ENCODE measurements at places on chromosomes 1 and 21. TPM values are rescaled to one million over a fixed set of nuclear protein-coding genes. Genes with fewer than 3 reads are reported as not detected.

HNRNPR gene
- 130 TPM for total RNA-seq

CFHR1 gene
- not detected for total RNA-seq

KANK4 gene
- 0.50 TPM for total RNA-seq

RHD gene
- total RNA-seq = 0.69 TPM

FRRS1 gene
- total RNA-seq = 20.6 TPM

SPATA21 gene
- not detected for total RNA-seq

XKR8 gene
- total RNA-seq = 5.6 TPM

CACNA1S gene
- not detected for total RNA-seq

SUSD4 gene
- 6.9 TPM for total RNA-seq

CCDC190 gene
- not detected for total RNA-seq

DLGAP3 gene
- total RNA-seq = 0.36 TPM

GPR3 gene
- not detected for total RNA-seq

OR2L3 gene
- 0.17 TPM for total RNA-seq

FAM72A gene
- 6.1 TPM for total RNA-seq

DNA sequence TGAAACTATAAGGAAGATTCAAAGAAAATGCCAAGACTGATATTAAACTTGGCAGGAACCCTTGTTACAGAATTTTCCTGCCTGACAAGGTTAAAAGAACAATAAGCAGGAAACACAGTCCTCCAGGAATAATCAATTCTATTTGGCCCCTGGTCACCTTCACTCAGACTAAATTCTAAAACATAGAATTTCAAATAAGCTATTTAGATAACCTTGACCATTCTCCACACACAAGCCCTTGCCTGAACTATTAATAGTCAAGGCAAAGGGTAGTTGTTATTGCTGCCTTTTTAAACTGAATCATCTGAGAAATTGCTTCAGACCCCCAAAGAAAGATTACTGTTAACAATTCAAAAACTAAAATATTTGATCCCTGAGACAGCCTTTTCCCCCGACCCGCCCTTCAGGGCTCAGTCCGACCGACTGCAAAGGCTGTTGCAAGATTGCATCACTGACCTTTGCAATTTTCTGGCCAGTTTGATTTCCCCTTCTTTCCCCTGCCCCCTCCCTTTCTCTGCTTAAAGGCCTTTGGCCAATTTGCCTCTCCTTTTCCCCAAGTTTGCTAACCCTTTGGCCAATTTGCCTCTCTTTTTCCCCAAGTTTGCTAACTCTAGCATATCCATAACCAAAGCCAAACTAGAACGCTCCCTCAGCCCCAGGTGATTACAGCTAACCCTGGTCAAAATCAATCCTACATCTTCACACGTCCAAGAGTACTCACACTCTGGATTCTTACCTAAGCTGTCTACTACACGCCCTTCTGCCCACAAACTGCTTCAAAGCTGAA, 1.4 kb upstream of the G0S2 start:
- H3K4me3 ChIP-seq = peak overlapping the region; percentile 53
- H3K27me3 ChIP-seq = no peaks in the 10 kb centered on the region

DNA sequence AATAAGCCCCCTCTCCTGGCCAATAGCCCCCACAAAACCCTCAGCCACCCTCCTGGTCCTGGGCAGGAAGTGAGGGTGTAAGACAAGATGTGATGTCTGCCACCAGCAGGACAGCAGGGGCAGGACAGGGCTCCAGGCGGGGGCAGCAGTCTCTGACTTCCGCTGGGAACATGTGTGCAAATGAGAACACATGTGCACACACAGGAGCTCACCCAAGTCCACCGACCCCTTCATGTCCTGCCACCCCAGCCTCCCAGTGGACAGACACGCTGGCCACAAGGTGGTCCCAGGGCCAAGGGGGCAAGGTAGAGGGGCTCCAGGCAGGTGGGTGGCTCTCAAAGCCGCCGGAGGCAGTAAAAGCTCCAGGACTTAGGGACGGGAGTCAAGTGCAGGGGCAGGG, 60.1 kb downstream of the KCNAB2 start:
- DNase-seq = no peak
- no peak overlapping the region for H3K4me3 ChIP-seq
- H3K27me3 ChIP-seq = peaks cover 7% of the 10 kb centered on the region
- H3K36me3 ChIP-seq = no peaks in the 10 kb centered on the region
- no peaks in the 10 kb centered on the region for H3K4me1 ChIP-seq

DNA sequence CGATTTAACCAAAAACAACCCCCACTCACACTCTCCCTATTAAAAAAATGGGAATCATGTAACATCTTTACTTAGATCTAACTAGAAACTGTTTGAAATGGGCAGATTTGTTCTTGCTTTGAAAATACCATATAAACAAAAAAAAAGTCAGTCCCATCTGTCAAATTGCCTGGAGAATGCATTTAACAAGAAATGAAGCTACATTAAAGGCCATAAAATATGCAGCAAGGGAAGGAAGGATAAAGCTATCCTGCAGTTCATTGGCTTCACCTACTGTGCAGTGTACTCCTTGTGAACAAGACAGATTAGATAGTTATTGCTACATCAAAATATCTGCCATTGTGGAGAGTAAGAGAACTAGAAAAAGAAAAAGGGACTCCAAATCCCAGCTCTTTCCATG, 160.5 kb downstream of the LRRC7 start:
- no peaks in the 10 kb centered on the region for H3K4me1 ChIP-seq
- no peaks in the 10 kb centered on the region for H3K36me3 ChIP-seq
- H3K27me3 ChIP-seq = no peaks in the 10 kb centered on the region
- H3K4me3 ChIP-seq = no peak overlapping the region
- no peak for DNase-seq

GRCh38 chr1:155017041-155017945, 14.7 kb downstream of the ZBTB7B start:
- peak; percentile 93 for DNase-seq
- peak overlapping the region; percentile 53 for H3K27ac ChIP-seq
- no peaks in the 10 kb centered on the region for H3K27me3 ChIP-seq
- peaks cover 28% of the 10 kb centered on the region for H3K4me1 ChIP-seq
- no peaks in the 10 kb centered on the region for H3K36me3 ChIP-seq

DNA sequence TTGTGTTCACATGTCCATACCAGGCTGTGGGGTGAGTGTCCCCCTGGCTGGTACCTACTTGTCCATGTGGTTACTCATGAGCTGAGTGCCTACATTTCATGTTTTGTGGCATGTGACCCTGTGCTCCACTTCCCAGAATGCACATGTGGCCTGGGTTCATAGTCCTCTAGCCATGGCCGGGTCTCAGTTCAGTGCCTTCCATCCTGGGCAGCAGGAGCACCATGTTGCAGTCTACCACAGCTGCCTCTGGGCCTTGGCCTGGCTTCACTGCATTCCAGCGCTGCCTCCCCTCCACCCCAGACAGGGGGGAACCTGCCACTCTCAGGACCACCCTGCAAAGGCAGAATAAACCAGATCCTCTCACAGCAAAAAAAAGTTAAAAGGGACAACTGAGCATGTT, 5.5 kb downstream of the CEPT1 start:
- no peak overlapping the region for H3K27ac ChIP-seq
- H3K4me3 ChIP-seq = no peak overlapping the region
- no peaks in the 10 kb centered on the region for H3K27me3 ChIP-seq
- DNase-seq = no peak
- H3K4me1 ChIP-seq = peaks cover 24% of the 10 kb centered on the region

GRCh38 chr21:41162096-41162495, 5.9 kb upstream of the BACE2 start:
- H3K27ac ChIP-seq = no peak overlapping the region
- no peaks in the 10 kb centered on the region for H3K36me3 ChIP-seq
- no peaks in the 10 kb centered on the region for H3K27me3 ChIP-seq
- no peak for DNase-seq
- no peaks in the 10 kb centered on the region for H3K4me1 ChIP-seq

DNA sequence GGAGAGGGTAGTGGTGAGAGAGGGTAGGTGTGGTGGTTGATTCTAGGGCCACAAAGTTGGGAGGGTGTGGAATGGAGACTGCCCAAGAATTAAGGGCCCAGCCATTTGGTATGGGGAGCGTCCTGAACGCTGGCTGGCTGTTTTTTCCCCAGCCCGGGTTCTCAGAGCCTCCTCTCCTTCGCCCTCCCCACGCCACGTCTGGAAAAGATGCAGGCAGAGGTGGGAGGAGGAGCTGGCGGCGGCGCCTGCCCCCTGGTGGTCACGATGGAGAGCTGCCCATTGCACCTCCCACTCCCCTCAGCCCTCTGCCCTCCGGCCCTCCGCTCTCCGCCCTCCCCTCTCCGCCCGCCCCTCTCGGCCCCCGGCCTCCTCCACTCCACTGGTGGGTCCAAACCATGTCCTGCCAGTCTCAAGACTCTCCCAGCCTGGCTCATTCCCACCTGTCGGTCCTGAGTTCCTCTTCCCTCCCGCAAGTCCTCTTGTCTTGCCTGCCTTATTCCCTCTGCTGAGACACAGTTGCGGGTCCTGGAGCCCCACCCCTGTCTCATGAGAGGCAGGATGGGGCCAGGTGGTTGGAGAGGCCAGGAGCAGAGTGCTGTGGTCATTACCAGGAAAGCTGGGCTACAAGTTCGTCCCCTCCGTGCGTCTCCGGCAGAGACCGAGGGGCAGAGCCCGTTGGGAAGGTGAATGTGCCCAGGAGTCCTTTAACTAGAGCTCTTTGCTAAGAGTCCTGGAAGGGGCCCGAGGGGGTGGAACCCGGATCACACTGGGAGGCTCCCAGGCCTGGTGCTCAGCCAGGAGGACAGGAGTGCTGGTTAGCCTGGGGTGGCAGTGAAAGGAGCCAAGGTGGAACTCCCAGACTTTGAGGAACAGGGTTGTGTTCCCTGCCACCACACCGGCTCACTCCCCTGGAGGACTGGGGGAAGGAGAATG, 22.6 kb downstream of the ETNK2 start:
- no peaks in the 10 kb centered on the region for H3K27me3 ChIP-seq
- peaks cover 23% of the 10 kb centered on the region for H3K36me3 ChIP-seq
- H3K4me1 ChIP-seq = peaks cover 48% of the 10 kb centered on the region

GRCh38 chr1:61642475-61643232, 82.3 kb downstream of the TM2D1 start:
- DNase-seq = no peak
- H3K27ac ChIP-seq = no peak overlapping the region
- H3K27me3 ChIP-seq = no peaks in the 10 kb centered on the region
- H3K4me3 ChIP-seq = no peak overlapping the region

DNA sequence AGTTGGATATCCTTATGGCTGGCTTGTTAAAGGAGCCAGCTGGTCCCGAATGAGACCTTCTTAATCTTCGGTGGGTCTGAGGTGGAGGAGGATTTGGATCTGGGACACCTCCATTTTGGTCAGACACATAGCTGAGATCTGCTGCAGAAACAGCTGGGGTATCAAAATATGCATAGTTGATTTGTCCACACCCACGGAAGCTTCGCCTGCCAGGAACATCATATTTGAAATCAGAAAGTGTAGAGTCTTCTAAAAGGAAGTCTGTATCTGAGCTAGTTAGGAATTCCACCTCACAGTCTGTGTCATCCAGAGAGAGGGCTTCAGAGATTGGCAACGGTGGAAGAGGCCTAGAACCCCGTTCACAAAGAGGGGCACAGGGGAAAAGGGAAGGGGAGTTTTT, 12.3 kb downstream of the ERRFI1 start:
- no peak overlapping the region for H3K4me3 ChIP-seq
- H3K36me3 ChIP-seq = no peaks in the 10 kb centered on the region

DNA sequence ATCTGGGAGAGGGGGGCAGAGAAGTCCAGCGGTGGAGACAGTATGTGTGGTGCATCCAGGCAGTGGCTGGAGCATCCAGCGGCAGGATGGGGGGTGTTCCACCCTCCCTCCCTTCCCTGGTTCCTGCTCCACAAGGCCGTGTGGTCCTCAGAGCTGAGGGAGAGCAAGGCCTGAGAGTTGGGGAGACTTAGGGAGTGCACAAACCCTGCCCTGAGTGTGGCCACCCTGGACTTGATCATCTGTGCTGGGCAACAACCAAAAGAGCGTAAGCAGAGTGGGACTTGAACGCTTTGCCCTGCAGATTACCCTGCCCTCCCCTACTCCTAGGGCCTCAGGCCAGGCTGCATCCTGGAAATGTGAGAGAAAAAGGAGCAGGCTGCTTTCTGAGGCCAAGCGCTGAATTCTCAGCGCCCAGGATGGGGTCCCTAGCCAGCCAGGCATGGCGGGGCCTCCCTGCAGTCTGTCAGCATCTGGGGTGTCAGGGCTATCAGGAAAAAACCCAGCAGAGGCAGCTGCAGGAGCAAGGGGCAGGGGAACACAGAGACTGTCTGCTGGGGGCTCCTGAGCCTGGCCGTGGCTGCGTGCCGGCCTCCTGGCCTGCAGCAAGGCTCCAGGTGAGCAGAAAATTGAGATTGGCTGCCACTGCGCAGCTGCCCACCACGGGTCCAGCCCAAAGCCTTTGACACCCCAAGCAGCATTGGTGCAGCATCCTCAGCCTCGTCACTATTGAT, 266.2 kb downstream of the NPHP4 start:
- no peak overlapping the region for H3K27ac ChIP-seq
- H3K4me3 ChIP-seq = no peak overlapping the region
- no peaks in the 10 kb centered on the region for H3K36me3 ChIP-seq
- no peaks in the 10 kb centered on the region for H3K4me1 ChIP-seq
- no peaks in the 10 kb centered on the region for H3K27me3 ChIP-seq
- DNase-seq = no peak

GRCh38 chr1:93670141-93670540, 11.5 kb downstream of the BCAR3 start:
- no peaks in the 10 kb centered on the region for H3K27me3 ChIP-seq
- H3K4me1 ChIP-seq = peaks cover 98% of the 10 kb centered on the region
- no peak overlapping the region for H3K4me3 ChIP-seq
- no peak overlapping the region for H3K27ac ChIP-seq
- peak; percentile 82 for DNase-seq

DNA sequence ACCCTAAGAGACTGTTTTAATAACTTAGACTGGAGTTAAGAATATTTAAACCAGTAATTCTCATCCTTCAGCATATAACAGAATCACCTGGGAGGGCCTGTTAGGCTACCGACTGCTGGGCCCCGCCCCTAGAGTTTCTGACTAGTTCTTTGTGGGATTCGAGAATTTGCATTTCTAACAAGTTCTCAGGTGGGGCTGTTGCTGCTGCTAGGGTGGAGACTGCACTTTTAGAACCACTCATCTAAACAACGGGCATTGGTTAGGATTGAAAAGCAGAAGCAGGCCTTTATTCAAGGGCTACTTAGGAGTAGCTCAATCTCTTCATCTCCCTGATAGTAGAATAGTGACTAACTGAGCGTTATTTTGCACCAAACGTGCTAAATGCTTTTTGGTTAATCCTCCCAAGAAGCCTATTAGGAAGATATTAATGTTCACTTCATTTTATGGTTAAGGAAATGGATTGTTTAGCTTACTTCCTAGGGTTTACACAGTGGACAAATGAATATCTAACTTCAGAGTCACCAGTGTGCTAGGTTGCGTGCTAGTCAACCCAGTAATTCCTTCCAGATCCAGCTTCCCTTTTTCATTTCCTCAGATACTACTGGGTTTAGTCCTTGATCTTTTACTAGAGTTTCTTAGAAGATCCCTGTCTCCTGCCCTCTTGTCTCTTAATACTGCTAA, 31.1 kb upstream of the UAP1 start:
- no peak overlapping the region for H3K27ac ChIP-seq
- no peaks in the 10 kb centered on the region for H3K4me1 ChIP-seq
- no peaks in the 10 kb centered on the region for H3K36me3 ChIP-seq
- no peak for DNase-seq
- H3K27me3 ChIP-seq = no peaks in the 10 kb centered on the region

GRCh38 chr1:156738916-156739315, 2.0 kb downstream of the MRPL24 start:
- peaks cover 8% of the 10 kb centered on the region for H3K4me1 ChIP-seq
- H3K27ac ChIP-seq = no peak overlapping the region
- no peaks in the 10 kb centered on the region for H3K27me3 ChIP-seq

- no peak overlapping the region for H3K4me3 ChIP-seq
- peaks cover 11% of the 10 kb centered on the region for H3K4me1 ChIP-seq
- no peak for DNase-seq
- no peak overlapping the region for H3K27ac ChIP-seq
- H3K36me3 ChIP-seq = no peaks in the 10 kb centered on the region
Measured at GRCh38 chr1:183029591-183030000, 6.4 kb downstream of the LAMC1 start.
